GM20000 (cell line): ENCODE measurements at places on chromosomes 12 and 14.

DNA sequence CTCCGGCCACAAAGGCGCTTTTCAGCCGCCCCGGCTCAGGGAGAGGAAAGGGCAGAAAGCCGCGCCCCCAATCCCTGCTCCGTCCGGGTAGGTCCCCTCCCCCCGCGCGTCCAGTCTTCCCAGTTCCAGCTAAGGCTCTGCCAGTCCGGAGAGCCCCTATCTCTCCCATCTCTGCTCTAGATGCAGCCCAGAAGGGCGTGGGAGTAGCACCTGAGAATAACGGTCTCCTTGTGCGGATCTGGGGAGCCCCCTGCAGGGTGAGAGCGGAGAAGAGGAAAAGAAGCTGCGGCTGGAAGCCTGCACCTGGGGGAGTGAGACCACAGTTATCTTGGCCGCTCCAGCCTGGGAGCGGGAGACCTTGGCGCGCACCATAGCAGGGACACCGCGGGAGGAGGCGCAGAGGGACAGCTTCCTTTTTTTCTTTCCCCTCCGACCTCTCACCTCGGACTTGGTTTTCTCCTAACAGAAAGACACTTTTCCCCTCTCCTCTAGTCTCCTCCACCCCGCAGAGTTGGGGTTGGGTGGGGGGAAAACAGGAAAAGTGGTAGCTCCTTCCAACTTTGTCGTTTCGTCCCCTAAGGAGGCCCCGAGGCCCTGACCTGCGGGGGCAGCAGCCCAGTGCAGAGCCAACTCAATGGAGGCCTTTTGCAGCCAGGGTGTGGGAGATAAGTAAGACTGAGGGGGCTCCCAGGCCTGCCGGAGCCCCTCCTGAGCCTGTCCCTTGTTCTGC, 2.4 kb downstream of the DHH start:
- DNase-seq: peak; percentile 90

GRCh38 chr12:9509464-9510161, 98.1 kb downstream of the KLRB1 start:
- no peak for DNase-seq

GRCh38 chr12:57157588-57158173, 10.3 kb upstream of the LRP1-AS start:
- no peak for DNase-seq

GRCh38 chr12:111529424-111530368, 69.4 kb downstream of the ATXN2 start:
- peak; percentile 81 for DNase-seq

- no peak for DNase-seq
Observed at GRCh38 chr12:12387501-12387900, 30.6 kb downstream of the BORCS5 start.

DNA sequence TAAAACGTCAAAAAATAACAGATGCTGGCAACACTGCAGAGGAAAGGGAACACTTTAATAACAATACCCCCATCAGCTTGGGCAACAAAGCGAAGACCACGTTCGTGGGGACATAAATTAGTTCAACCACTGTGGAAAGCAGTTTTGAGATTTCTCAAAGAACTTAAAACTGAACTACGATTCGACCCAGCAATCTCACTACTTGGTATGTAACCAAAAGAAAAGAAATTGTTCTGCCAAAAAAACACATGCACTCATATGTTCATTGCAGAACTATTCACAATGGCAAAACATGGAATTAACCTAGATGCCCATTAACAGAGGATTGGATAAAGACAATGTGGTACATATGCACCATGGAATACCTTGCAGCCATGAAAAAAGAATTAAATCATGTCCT, 81.2 kb upstream of the RAP1B start:
- DNase-seq: no peak
